ENCODE measurements at places on chromosomes 2 and 18.

- no peak for DNase-seq
These were observed 1383.2 kb downstream of the LRP1B start for GRCh38 chr2:140747665-140748064.

- DNase-seq: peak; percentile 87
These were observed 143.3 kb downstream of the MREG start for GRCh38 chr2:215870088-215870490.

DNA sequence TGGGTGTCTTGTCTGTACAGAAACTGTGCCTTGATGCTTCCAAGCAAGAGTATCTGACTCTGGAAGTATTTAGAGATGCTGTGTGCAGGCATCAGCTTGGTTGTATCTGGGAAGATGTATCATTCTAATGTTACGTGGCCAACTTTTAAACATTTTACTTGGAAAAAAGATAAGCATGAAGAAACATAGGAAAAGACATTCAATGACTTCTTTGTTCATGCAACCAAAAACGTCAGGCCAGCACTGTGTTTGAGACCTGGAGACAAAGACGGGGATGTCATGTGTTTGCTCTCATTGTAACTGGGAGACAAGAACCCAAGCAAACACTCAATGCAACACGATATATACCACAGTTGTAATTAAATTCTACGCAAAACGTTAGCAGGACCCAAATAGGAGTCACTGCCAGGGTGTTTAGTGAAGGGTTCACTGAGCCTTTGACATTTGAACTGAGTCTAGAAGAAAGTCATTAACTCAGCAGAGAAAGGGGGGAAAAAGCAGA is 8.9 kb upstream of the SESTD1 start:
- DNase-seq: no peak

DNA sequence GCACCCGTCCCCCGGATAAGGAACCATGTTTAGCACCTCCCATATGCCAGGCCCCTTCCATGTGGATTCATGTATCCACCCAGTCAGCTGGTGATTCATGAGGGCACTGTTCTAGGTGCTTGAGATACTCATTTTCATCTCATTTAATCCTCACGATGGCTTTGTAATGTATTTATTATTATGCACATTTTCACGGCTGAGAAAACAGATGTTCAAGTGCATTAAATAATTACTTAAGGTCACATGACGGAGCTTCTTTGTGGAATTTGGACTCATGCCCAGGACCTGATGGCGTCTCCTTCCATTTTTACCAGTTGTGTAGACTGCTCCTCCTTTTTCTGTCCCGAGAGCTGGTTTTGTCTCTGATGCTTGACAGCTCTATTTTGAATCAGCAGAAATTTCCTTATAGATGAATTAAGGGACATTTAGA is 72.2 kb upstream of the RBM44 start:
- peak; percentile 91 for DNase-seq

DNA sequence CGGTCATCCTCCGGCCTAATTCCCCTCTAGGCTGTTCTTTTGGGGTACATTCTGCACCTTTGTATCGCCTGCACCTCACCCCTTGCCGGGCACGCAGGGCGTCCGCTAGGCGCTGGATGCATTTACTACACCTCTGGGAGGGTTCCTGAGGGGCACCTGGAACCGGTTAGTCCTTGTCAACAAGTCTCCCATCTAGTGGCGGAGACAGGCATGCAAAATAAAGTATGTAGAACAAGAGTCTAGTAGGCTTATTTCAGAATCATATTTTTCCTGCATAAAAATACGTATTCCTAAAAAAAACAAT is 705 bp upstream of the TEX261 start:
- DNase-seq: peak; percentile 41

GRCh38 chr2:238497610-238498005 is 70.9 kb downstream of the ASB1 start:
- no peak for DNase-seq

DNA sequence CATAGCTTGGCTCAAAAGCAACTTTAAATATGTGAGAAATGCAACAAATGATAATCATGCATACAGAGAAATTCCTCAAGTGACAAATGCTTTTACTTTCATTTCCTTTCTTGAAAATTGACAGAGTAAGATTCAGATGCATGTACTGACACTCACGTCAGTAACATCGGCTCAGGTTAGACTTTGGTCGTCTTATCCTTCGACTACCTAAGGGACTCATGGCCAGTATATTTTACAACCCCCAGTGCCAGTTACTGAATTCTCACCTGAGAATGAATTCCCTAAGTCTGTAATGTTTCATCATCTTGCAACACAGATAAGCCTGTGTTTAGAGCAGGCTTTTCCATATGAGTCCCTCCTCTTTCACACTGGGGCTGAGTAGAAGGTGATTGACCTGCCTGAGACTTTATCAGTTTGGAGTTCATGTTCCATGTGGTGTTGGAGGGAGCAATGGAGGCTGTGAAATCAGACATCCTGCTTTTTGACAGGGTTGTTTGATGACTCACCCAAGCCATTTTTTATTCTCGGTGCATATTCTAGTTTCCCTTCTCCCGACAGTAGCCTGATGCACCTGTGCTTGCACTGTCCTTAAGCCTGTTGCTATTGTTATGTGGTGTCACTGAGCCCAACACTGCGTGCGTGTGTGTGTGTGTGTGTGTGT is 30.5 kb upstream of the ATP8B1 start:
- DNase-seq: peak; percentile 54

- peak; percentile 67 for DNase-seq
These were observed at the start of gene GALNT5 for GRCh38 chr2:157257312-157258252. TSS of gene GALNT5 (plus strand) at chr2:157257705. CDS start at chr2:157258083, 378 bp downstream.

GRCh38 chr2:236163471-236164200 is 4.5 kb downstream of the GBX2 start:
- DNase-seq: no peak

- peak; percentile 65 for DNase-seq
These were observed 34.2 kb downstream of the MRPS9 start for GRCh38 chr2:105072039-105072438.

DNA sequence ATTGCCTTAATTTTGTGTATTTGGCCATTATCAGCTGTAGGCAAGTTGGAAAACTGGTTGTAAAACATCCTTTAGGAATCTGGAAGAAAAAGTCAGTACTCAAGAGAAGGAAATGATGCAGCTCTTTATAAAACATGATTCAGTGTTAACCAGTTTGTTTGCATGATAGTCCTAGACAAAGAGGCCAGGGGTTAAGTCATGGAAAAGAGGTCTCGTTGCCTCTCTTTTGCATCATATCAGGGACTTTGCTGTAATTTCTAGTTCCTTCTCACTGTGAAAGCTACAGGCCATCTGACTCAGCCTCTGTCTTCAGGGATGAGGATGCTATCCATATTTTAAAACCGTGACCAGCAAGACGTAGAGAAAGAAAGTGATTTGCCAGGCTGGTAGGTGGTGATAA is 38.0 kb downstream of the NPAS2 start:
- DNase-seq: peak; percentile 84

DNA sequence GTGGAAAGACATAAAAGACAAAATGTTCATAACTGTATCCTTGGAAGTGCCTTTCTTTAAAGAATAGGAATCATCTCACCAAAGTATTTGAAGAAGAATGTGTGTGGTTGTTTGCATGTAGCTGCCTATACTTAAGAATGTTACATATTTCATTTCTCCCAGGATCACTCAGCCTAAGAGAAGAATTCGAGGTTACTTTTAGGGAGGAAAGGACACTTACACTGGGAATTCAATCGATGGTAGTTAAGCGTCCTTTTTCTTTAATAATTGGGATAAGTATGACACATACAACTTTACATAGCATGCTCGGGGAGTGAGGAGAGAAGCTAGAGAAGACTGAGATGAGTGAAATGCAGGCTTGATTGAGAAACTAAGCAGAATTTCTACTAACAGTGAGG is 22.0 kb upstream of the CYP1B1 start:
- peak; percentile 71 for DNase-seq

DNA sequence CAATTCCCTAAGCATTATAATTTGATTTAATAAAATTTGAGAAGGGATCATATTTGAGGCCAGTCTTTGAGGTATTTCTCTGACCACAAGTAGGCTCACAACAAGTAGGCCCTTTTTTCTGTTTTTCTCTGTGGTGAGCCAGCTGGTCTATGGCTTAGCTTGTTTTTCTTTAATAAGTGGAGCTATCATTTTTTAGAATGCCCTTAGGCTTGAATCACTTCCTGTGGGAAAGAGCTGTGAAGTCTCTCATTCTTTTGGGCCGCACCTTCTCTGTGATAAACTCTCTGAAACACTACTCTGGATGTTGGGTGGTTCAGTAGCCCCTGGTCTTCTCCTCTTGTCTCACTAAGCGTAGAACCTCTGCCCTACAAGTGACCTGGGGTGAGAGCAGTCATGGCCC is 235.9 kb downstream of the SUCLG1 start:
- peak; percentile 0 for DNase-seq

GRCh38 chr18:50053111-50053510 is 141.8 kb downstream of the MYO5B start:
- DNase-seq: no peak

- no peak for DNase-seq
These were observed 33.7 kb downstream of the ATP9B start for GRCh38 chr18:79102886-79103285.

- DNase-seq: peak; percentile 92
These were observed 89.4 kb downstream of the DGKD start for GRCh38 chr2:233443511-233444183.

GRCh38 chr18:44771956-44772917 is 91.5 kb downstream of the SETBP1 start:
- peak; percentile 77 for DNase-seq

DNA sequence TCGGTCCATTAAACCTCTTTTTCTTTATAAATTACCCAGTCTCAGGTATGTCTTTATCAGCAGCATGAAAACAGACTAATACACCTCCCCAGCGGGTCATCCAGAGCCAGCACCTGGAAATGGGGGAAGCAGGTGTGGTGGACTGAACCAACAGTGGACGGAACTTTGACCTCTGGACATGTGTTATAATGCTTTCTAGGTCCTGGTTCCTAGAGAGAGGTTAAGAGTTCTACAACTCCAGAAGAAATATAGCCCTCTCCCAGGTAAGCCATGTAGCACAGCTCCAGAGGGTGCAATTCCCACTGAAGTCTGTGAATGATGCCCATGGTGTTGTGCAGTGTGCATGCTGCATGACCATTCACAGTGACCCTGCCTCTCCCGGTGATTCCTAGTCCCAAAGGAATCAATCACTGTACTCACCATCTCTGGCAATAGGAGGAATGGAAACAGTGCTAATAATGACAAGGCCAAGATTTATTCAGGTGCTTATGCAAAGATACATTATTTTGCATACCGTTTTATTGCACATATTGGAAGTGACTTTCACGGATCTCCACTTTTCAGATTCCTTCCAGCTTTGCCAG is 45.2 kb upstream of the MYO1B start:
- no peak for DNase-seq

DNA sequence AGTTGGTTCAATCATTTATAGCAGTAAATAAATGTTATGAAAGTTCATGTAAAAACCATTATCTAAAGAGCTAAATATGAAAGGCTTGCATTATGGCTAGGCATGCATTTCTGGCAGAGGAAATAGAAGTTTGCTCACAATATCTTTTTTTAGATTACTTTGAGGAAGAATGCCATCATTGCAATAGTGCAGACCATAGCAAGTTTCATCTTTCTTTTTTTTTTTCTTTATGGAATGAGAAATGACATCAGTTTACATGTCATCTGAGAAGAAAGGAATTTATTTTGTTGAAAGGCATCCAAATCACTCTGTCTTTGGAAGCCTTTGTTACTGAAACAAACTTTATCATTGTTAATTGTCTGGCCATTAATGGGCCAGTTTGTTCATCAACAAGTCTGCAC is 74.5 kb upstream of the NCKAP5 start:
- DNase-seq: peak; percentile 71

DNA sequence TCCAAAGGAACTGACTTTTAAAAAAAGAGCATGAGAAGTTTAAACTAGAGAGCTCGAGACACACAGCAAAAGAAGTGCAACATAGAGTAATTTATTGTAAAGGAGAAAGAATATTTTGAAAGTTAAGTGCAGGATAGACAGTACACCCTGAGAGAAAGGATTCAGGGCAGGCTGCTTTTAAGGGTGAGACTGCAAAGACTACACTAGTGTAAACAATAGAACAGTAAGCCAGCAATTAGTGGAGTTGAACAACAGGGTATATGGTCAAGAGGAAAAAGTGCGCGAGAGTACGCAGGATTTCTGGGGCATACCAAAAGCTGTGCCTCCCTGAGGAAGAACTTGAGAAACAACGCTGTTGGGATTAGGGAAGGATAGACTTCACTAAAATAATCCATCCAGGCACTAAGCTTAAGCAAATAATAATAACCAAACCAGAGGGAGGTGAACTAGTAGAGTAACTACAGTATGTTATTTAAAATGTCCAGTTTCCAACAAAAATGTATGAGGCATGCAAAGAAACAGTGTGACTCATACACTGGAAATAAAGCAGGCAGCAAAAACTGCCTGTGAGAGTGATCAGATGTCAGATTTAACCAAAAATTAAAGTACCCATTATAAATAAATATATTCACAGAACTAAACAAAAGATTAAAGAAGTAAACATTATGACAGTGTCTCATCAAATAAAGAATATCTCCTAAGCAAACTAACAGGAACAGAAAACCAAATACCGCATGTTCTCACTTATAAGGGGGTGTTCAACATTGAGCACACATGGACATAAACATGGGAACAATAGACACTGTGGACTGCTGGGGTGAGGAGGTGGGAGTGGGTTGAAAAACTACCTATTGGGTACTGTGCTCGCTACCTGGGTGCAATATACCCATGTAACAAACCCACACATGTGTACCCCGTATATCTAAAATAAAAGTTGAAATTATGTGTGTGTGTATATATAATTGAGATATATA is 40.5 kb upstream of the EMILIN2 start:
- peak; percentile 63 for DNase-seq

DNA sequence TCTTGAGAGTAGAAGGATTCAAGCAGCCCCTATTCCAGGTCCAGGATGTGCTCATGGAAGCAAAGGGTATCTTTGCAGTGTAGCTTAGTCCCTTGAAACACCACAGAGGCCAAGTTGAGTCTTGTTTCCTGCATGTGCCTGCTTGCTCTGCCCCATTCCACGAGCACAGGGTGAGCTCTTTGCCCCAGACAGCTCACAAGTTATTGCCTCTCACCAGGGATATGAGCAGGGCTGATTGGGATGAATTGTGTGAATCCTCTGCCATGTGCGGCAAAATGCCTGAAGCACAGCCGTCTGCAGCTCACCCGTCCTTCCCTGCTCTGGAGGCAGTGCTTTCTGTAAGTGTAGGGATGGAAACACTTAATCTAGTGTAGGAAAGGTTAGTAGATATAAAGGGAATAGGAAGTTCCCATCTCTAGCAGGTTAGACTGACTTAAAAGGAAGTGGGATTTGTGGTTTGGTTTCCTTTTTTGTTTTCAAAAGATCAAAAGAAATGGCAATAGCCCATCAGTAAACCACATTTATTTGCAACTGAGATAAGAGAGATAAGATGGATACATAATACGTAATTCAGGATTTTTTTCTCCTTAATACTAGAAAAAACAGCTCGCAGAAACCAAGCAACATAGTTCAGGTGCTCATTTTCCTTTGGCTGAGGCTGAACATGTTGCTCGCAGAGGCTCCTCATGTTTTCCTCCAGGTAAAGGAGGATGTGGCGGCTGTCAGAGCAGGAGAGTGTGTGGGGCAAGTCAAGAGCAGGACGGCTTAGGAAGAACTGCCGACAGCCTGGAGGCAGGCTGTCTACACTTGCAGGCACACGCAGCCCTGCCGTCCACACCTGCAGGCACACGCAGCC is 41.4 kb downstream of the TMEM182 start:
- DNase-seq: no peak

All from choroid plexus epithelial cell (primary cell).